ENCODE measurements at places on chromosomes 7 and 10. TPM values are rescaled to one million over a fixed set of nuclear protein-coding genes. Genes with fewer than 3 reads are reported as not detected.

RBM20 gene
- 7.7 TPM for total RNA-seq

OR2A5 gene
- not detected for total RNA-seq

DNA sequence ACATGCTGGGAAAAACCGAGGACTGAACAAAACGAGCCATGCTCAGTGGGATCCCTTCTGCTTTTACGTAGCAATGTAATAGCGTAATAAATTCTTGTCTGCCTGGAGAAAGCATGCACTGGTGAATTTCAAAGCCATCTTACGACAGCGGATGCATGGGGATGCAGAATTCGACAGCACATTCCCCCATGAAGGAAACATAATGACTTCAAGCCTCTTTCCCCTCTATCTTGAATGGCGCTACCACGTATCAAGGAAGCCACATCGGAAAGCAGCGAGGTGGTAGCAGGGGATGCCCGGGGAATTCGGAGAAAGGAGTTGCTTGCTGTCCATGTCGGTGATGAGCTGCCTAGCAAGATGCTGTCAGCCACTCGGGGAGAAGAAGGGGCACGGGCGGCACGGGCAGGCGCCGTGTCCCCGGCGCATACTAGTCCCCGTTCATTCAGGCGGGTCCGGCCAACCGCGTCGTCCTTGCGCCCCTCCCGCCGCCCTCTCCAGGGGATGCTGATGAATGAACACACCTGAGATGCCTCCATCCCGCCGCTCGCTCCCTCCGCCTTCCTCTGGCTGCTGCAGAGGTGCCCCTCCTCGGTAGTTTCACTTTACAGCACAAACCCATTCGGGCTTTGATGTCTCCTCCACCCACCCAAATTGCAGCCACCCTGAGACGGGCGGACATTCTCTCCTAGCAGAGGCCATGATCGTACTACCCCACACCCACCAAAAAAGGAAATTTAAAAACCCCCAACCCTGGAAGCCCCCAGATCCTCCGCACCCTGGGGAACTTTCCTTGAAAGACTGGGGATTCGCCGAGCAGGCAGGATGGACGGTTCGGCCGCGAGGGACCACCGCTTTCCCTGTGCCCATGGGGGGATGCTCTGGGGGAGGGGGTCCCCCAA lies 644 bp downstream of the SORBS1 start:
- DNase-seq: peak; percentile 33

GRCh38 chr10:97686301-97686961 lies 610 bp downstream of the AVPI1 start:
- DNase-seq: peak; percentile 37

ZNF425 gene
- 2.9 TPM for total RNA-seq

NPFFR1 gene
- total RNA-seq: not detected
